Thoracic aorta (tissue), 2 donors: ENCODE measurements at places on chromosomes 5 and 9.

- DNase-seq: no peak
Measured at GRCh38 chr9:14273696-14274121, 40.2 kb downstream of the NFIB start.

GRCh38 chr5:58060996-58061395, 398.9 kb downstream of the PLK2 start:
- no peak for DNase-seq

GRCh38 chr9:80649496-80649895, 1039.9 kb downstream of the TLE1 start:
- DNase-seq: no peak

DNA sequence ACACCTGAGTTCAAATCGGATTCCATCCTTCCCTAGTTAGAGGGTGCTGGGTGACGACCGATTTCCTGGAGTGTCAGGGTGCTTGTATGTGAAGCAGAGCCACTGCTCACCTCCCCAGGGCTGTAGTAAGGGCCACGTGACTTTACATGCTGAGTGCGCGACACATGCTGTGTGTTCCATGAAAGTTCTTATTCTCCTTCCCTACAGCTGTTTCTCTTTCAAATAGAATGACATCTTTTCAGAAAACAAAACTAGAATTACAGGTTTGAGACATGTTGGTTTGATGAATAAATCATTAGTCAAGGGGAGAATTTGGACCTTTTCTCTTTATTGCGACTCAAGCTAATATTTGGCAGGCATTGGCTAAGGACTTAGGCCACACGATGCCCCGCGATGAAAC, 113.1 kb downstream of the JMY start:
- no peak for DNase-seq

GRCh38 chr5:2750758-2751464, 566 bp downstream of the IRX2 start:
- DNase-seq: no peak

- DNase-seq: no peak
Measured at GRCh38 chr9:91716815-91717214, 233.2 kb downstream of the ROR2 start.

- DNase-seq: no peak
Measured at GRCh38 chr9:131391020-131391419, 2.9 kb upstream of the PRRC2B start.

DNA sequence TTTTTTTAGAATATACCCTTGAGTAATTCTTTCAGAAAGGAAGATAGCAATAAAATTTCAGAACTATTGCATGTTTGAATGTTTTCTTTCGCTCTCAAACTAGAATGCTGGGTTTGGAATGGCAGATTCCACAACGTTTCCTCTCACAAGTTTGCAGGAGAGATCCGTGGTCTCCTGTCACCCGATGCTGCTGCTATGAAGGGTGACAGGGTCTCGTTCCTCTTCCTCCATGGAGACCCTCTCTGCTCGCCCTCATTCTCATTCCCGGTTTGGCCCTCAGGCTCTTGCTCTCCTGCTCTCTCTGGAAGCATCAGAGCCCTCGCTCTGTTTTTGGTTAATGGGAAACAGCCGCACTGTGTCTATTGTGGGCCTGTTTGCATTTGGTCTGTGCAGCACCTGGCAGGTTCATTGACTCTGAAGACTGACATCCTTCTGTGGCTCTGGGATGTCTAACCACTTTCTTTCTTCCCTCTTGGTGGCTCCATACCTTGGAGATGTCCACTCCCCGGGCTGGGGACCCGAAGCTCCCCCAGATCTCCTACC, 12.6 kb upstream of the FAM163B start:
- no peak for DNase-seq

DNA sequence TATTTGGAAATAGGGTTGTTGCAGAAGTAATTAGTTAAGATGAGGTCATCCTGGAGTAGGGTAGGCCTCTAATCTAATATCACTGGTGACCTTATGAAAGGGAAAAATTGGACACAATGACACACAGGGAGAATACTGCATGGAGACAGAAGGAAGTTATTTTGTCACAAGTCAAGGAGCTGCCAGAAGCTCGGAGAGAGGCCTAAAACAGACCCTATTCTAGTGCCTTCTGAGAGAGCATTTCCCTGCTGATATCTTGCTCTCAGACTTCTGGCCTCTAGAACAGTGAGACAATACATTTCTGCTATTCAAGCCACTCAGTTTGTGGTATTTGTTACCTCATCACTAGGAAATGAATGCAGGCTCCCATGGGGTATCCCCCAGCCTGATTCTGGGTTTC, 332.9 kb downstream of the CSNK1G3 start:
- DNase-seq: no peak

DNA sequence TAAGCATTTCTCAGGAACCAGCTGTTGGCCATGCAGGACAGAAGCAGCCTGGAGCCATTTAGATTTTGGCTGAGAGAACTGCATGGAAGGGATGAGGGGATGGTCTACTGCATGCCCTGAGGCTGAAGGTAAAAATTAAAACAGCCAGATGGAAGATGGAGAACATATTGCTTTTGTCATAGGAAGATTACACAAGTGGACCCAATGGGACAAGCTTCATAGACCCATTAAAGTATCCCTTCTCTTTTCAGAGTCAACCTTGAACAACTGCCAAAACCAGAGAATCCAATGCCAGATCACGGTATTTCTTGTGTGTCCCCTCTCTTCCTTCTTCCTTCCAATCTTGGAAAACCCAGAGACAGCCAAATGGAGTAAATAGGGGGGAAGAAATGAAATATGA, 253.4 kb downstream of the NR2F1-AS1 start:
- no peak for DNase-seq

DNA sequence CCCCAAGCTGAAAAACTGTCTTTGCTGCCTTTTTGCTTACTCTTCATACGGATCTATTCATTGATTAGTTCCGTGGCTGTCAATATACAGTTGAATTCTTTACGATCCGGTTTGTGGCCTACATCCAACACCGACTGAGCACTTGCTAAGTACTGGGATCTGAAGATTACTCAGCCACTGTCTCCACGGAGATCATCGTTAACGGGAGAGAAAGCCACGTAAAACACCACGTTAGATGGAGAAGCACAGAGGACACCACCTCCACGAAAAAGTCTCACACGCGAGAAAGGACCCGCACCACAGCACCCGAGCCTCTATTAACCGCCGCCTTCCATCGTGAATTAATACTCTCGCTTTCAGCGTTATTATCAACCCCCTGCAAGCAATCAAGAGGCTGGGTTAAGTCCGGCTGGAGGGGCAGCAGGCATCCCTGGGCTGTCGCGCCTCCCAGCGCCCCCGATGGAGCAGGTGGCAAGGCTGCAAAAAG, 650 bp downstream of the ELP1 start:
- no peak for DNase-seq

- no peak for DNase-seq
Measured at GRCh38 chr9:34363619-34364351, 12.9 kb downstream of the MYORG start.

GRCh38 chr5:109857405-109858031, 167.8 kb downstream of the MAN2A1 start:
- no peak for DNase-seq

DNA sequence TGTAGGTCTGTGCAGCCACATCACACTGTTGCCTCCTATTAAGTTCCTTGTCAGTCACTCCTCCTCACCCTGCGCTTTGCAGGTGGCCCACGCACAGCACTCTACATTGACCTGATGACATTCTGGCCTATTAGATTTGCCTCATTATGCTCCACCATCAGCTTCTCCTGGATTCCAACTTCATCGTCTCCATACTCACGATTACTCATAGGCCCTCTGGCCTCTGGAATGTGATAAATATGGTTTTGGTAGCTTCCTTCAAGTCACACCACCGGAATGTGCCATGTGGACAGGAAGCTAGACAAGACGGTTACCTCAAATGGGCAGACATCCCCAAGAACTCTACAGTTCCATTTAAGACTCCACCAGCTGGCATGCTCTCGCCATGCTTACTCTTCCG, 158.0 kb upstream of the LHFPL2 start:
- no peak for DNase-seq

GRCh38 chr5:91407204-91407603, 24.1 kb upstream of the ARRDC3 start:
- no peak for DNase-seq

DNA sequence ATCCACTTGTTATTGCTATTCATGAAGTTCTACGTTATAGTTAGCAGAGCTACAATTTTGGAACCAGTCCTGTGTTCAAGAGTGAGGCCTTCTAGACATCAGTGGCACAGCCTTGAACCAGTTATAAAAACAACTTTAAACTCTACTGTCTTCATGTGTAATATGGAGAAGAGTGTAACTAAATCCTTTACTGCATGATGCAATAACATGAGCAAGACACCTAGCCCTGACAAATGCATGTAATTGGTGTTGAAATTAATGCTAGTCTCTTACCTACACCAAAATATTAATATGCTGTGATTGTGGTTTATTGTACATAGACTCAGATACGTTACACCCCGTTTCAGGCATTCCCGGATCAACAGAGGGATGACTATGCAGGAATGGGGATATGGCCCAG, 654.6 kb downstream of the IRX1 start:
- no peak for DNase-seq

GRCh38 chr5:138724470-138725146, 28.6 kb upstream of the CTNNA1 start:
- no peak for DNase-seq

DNA sequence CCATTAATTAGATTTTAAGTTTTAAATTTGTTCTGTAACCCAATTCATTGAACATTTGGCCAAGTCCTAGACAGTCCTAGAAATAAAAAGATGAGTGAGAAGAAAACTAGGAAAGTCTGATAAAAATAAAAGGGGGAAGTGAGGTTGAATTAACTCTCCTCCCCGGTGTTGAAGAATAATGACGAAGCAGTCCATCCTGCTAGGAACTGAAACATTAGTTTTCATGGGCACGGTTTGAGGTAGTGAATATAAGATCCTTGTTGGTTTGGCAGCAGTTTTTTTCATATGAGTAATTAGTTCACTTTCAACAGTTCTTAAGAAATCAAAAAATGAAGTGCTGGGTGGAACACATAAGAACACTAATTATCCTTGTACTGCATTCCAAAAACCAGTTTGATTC, 103.1 kb downstream of the MTREX start:
- DNase-seq: no peak

DNA sequence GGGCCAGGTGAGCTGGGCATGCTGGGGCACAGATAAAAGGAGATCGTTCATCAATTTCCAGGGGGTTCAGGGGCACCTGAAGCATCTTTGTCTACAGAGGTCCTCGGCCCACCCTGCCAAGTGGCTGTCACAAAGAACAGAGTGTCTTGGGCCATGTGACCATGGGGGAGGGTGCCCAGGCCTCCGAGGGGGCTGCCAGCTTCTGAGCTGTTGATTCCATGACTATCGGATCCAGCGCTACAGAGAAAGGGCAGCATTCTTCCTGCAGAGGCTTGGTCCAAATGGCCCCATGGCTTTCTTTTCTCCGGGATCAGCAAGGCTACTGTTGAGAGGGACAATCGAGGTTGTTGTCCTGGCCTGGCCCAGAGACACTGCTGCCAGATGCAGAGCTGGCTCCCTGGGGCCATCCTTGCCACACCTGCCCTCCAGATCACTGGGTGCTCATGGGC, 289.2 kb downstream of the ZSWIM6 start:
- DNase-seq: no peak

DNA sequence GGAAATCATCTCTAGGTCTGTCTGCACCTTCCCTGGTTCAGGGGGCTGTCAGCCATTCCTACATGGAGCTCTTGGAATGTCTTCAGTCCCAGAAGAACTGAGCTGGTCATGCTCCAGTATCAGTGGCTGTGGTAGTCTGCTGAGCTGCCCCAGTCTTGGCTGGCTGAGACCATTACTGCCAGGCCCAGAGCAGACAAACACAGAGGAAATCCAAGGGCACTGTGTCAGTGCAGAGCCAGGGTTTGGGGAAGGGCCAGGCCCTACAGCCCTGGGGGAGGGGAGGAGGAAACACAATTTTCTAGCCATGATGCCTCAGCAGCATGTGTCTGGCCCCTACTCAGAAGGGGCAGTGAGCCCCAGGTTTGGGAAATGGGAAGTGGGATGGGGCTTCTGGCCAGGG, 58.4 kb downstream of the ARHGEF37 start:
- DNase-seq: no peak

DNA sequence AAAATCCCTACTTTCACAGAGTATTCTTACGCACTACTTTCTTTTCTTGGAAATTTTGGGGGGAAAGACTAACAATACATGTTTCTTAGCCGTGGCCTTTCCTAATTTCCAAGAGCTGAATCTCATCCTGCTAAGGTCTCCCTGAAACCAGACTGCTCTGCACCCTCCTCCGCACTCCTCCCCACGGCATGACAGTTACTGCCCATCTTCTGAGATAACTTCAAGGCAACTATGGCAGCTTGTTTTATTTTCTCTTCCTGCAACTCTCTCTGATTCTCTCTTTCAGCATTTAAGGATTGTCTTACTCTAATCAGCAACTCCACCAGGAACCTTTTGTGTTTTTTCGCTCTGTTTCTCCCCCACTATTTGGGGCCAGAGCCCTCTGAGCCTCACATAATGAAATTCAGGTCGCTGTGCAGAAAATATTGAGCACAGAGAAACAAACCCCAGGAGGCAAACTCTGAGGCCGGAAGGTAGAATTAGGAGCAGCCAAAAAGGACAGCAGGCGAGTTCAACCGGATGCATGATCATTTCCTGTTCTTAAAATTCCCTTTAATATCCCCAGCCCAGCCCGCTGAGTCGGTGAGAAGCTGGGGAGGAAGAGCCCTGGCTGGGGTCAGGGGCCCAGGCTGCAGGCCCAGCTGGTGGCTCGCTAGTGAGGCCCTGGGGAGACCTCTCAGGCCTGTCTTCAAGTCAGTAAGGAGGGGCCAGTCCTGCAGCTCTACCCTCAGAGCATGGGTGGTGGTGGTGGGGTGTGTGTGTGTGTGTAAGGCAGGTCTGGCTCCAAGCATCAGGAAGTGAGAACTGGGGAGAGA, 213.6 kb upstream of the S1PR3 start:
- no peak for DNase-seq

- DNase-seq: no peak
Measured at GRCh38 chr5:171715551-171715950, 70.1 kb upstream of the SMIM23 start.

- no peak for DNase-seq
Measured at GRCh38 chr5:149420545-149421371, 41.7 kb upstream of the IL17B start.

DNA sequence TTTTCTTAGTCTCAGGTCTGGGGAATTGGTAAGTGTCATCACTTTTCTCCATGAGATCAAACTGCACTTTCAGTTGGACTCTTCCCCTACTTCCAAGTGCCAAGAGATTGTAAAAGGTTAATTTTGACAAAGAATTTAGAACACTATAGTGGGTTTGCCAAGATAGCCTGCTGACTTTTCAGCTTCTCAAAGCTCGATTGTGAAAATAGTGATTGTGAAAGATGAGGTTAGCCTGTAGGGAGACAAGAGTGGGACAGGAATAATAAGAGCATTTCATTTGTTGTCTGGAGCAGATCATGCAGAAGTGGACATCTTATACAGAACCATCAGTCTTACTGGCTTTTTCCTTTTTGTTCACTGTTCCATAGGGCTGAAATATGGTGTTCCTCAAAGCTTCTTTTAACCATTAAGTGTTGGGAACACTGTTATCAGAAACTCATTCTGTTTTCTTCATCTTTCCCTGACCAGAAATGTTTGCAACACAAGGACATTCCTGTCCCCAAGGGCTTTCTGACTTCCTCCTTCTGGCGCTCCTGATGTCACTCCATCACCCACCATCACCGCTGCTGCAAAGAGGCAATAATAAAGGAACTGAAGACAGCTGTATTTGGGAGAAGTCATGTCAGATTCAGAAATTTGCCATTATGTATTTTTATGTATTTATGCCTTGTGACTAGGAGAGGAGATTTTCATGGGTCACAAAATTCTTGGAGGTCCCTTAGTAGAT, 11.6 kb upstream of the SPTAN1 start:
- no peak for DNase-seq
